ENCODE measurements at places on chromosomes 3 and 15. TPM values are rescaled to one million over a fixed set of nuclear protein-coding genes. Genes with fewer than 3 reads are reported as not detected.

Gene CORO2B
- total RNA-seq = 0.12 TPM

GRCh38 chr15:79451361-79451999 is 19.3 kb downstream of the MINAR1 start:
- ATAC-seq = no peak

DNA sequence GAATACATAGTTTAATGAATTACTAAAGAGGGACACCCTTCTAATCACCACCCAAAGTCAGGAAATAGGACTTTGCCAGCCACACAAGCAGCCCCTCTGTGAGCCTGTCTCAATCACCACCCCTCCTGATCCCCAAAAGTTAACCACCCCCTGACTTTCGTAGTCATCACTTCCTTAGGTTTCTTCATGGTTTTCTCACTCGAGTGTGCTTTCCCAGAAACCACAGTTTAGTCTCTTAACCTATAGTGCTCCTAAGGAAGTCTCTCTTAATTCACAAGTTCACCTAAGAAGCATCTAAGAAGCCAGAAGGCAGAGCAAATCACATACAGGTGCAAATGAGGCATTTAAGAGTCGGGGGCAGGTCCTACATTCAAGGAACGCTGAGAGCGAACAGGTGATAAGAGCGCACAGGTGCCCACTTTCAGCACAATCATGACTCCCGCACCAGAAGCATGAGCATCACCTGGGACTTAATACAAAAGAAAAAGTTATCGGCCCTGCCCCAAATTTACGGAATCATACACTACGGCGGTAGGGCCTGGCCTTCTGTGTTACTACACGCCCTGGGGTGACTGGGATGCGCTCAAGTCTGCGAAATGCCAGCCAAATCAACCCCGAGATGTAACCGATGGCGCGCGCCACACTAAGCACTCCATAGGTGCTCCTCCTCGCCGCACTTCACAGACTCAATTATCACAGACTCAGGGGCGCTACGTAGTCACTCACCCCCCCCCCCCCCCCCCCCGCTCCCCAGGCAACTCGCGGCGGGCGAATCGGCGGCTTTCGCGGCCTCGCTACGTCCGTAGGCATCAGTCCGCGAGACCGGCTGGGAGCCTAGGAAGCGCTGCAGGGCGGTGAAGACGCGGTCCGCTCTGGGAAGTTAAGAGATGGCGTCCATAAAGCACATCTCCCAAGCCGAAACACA is 815 bp downstream of the ULK4 start:
- peak; percentile 39 for ATAC-seq

DNA sequence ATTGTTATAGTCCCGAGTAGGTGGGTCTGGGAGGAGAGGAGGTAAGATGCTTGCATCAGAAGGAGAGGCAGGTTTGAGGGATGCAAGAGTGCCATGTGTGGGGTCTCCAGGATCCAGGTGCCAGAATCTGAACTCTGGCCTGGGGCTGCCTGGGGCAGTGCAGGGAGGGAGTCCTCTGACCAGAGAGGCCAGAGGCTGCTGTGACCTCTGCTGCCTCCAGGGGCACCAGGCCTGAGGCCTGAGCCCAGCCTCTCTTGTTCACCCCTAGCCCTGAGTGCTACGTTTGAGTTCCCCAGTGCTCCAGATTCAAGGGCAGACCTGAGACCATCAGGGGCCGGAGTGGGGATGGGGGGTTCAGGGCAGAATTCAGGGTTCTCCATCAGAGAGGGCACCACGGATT is 7.4 kb downstream of the SLC38A3 start:
- no peak for ATAC-seq

DNA sequence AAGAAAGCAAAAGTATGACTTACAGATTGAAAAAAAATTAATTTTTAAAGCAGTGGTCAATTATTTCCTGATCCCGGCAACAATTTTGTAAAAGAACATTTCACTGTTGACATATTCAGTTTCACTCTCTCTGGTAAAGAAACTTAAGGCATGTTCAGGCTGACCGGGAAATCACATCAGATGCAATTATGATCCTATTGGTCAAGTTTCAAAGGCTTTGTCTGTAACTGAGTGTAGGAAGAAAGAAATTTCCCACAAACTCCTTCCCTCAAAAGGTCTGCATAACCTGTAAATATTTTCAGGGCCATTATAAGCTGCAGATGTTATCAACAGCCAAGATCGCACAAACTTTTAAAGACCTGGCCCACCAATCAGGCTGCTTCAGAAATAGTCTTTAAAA is 205.4 kb upstream of the IGF1R start:
- no peak for ATAC-seq

- peak; percentile 64 for ATAC-seq
These were observed 65.9 kb downstream of the CACNA2D3 start for GRCh38 chr3:54188176-54188791.

DNA sequence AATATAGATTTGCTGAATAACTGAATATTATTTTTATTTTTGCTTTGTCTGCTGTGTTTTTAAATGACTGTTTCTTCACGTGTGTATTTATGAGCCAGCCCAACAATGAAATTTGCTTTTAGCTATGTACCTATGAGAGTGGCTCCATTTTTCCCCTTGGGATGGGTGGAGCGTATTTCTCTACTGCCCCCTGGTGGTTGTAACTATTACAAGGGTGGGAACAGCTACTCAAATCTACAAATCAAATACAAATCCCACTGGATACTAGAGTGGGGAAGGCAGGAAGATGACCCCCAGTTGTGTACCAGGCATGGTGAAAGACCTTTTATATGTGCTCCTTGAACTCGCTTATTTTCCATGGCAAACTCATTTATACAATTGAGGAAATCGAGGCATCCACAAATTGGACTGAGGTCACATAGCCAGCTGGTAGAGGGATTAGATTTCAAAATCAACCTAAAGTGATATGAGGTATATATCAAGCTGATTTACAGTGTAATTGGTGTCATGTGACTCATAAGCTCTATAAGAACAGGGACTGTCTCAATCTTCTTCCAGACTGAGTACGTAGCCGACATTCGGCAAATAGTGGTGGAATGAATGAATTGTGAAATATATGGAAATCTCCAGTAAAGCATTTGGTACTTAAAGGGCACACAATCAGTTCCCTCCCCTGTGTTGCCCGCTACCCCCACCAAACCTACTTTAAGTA is 69.5 kb upstream of the VEPH1 start:
- ATAC-seq = peak; percentile 50

- ATAC-seq = no peak
These were observed 296.2 kb downstream of the KBTBD8 start for GRCh38 chr3:67294341-67294740.
